ENCODE measurements at places on chromosomes 3 and 15.

DNA sequence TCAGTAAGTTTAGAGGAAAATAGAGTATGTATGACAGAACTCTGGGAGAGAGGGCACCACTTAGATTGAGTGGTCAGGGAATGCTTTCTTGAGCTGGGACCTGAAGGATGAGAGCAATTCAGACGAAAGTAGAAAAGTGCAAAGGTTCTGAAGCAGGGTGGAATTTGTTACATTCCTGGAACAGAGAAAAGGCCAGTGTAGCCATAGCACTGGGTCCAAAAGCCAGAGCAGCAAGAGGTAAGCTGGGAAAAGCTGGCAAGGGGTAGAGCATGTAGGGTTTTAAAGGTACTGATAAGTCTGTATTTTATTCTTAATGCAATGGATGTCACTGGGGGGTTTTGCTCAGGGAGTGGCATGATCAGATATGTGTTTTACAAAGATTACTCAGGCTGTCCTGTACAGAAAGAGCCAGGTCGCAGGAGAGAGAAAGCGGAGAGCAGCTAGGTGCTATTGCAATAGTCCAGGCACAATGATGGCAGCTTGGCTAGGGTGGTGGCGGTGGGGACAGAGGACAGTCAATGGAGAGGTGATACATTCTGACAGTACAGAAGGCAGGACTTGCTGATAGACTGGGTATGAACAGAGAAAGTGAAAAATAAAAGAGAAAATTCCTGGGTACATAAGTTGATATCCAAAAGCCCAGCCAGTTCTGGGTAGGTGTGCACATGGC, 17.0 kb downstream of the FSTL1 start:
- ATAC-seq: no peak

DNA sequence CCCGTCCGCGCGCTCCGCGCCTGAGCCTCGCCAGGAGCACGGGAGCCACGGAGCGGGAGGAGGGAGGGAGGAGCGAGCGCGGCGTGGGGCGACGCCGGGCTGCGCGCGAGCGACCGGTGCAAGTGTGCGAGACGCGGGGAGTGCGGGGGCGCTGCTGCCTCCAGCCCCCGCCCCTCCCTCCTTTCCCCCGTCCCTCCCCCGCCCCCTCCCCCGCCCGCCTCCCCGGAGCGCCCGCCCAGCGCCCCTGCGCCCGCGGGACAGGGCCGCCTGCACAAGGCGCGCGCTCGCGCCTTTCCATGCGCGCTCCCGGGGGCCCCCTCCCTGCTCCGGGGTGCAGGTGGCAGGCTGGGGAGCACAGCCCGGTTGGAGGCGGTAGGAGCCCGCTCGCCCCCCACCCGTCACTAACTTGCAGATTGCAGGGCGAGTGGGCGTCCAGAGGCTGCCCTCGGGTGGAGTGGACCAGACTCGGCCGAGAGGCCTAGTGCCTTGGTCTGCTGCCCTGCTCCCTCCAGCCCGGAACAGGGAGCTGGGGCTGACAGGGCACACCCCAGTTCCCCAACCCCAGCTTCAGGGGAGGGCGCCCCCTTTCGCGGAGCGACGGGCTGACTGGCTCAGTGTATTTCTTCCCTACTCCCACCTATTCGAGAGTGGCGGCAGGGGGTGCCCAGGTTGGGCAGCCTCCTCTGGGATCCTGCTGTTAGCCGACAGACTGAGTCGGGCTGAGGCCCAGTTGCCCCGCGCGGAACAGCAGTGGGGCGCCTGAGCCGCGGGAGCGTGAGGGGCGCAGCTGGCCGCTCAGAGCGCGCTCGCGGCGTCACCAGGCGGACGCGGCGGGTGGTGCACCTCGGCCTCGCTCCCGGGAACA, at the start of gene WNT7A:
Gene WNT7A (minus strand): TSS at position 126 of the 865 bp plus-strand sequence. CDS start 255 bp downstream, outside the sequence.
- ATAC-seq: peak; percentile 89

DNA sequence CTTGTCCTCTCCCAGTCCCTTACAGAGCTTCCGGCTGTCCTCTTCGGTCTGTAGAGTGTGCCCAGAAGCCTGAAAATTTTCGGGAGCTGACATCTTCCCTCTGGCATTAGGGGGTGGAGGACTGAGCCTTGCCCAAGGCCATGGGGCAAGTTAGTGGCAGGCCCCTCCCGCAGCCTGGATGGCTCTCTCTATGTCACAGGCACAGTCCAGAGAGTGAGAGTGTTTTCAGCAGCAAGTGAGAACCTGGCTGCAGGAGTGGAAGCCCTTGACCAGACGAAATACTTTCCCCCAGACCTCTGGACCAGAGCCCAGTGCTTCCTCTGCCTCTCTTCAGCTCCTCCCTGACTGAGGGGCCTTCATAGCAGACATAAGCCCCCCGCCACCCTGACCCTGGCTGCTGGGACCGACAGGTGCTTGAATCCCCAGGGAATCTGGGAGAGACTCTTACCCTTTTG, 50.5 kb upstream of the SEC22A start:
- no peak for ATAC-seq

GRCh38 chr3:107938143-107938542, 152.7 kb downstream of the CD47 start:
- peak; percentile 73 for ATAC-seq

GRCh38 chr15:33152502-33153109, 41.9 kb downstream of the FMN1 start:
- no peak for ATAC-seq

DNA sequence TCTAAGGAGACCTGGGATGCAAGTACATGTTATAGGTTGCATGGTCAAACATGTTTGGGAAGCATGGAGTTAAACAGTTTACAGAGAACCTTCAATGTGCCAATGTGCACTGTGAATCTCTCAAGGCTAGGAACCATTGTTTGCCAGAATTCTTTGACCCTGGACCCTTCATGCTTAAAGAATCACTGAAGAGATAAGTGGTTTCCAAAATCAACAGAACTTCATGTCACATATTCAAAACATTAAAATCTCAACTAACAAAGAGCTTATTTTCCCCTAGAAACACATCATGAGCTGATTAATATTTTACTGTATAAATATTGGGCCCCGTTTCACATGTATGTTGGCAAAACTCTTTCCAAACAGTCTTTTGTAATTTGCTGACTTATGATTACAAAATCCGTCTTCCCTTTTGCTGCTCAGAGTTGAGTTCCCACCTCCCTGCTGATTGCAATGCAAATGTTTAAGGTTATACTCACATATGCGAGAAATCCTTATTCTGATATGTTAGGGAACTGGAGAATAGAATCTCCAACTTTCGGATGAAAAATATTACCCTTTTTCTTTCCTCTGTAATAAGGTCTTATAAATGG, 380.2 kb downstream of the DIPK2A start:
- ATAC-seq: no peak

DNA sequence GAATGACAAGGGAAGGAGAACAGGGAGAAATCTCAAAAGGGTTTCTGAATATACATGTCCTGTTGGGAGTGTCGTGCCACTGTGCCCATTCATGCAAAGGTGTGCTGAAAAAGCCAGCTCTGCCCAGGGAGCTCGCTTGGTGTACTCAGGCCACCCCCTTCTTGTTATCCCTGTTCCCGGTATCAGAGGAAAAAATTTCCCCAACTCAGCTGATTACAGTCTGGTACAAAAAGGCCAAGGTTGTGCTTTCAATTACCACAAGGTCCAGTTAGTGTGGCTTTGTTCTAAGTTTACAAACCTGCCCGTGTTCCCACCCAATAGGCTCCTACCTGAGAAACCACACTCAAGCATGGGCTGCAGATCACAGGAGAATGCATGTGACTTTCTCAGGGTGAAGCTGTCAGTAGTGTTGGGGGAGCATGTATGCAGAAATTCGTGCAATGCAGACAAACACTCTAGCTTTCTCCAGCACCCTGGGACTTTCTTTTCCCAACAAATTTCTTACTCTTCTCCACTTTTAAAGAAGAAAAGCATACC, 648.5 kb downstream of the NR2F2 start:
- ATAC-seq: no peak

DNA sequence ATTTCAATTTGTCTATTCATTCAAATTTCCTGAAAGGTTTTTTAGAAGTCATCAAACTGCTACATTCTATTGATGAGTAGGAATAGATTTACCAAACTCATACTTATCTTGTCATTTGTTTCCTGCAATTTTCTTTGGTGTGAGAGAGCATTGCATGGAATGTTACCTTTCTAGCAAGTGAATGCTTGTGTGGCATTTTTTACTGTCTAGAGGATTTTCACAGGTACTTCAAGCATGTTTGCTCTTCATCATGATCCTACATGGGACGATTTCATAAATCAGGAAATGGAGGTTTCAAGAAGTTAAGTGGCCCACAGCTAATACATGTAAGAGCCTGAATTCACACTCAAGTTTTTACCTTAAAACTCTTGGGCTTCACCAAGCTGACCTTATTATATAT, 26.1 kb downstream of the TGFBR2 start:
- no peak for ATAC-seq

All from motor neuron (in vitro differentiated cells).